Activated T-helper 9 cell treated with anti-CD3 and anti-CD28 coated beads, Interleukin-2, amount 50 U/mL, for 16 hours (primary cell): ENCODE measurements at places on chromosomes 3 and 15.

GRCh38 chr15:62145015-62145735, 19.9 kb downstream of the C2CD4B start:
- DNase-seq: no peak

GRCh38 chr15:66779331-66780009, 77.4 kb downstream of the SMAD6 start:
- no peak for DNase-seq

GRCh38 chr15:35089551-35089950, 4.5 kb upstream of the NANOGP8 start:
- DNase-seq: no peak

DNA sequence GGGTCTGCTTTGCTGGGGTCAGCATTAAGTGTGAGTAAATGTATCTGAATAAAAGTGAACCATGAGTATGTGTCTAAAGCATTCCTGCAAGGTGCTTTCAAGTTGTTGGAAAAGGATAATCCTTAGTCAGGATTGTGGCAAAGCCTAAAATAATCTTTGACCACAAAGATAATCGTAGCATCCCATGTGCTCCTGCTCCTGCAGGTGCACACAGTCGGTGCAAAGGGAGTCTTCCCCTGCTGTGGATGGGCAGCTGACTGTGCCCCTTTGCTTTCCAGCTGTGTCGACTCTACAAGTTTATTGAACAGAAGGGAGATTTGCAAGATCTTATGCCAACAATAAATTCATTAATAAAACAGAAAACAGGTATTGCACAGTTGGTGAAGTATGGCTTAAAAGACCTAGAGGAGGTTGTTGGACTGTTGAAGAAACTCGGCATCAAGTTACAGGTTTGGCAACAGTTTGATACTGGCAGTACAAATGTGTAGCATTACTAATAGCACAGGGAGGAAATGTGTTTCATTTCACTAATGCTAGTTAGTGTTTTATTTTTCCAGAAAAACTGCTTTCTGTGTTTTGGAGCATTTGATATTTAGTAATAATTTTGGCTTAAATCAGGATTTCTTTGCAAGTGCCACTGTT, 22.6 kb downstream of the SRP14 start:
- DNase-seq: no peak

- no peak for DNase-seq
These were observed 231.9 kb upstream of the DPPA4 start for GRCh38 chr3:109569135-109569846.

DNA sequence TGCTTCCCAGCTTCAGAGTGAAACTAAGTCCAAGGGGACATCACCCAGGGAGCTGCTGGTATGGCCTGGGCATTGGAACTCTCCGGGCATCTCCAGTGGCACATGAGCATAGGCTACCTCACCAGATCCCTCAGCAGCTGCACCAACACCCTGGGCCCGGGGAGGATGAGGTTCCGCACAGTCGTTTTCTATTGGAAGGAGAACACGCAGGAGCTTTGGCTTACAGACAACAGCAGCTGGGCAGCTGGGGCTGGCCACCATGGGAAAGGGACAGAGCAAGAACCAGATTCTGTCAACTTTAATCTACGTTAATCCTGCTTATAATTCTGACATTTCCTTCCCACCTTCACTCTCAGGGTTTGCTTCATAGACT, 65.5 kb downstream of the MYO1E start:
- no peak for DNase-seq

- DNase-seq: no peak
These were observed 403.9 kb downstream of the MECOM start for GRCh38 chr3:169259661-169260060.

DNA sequence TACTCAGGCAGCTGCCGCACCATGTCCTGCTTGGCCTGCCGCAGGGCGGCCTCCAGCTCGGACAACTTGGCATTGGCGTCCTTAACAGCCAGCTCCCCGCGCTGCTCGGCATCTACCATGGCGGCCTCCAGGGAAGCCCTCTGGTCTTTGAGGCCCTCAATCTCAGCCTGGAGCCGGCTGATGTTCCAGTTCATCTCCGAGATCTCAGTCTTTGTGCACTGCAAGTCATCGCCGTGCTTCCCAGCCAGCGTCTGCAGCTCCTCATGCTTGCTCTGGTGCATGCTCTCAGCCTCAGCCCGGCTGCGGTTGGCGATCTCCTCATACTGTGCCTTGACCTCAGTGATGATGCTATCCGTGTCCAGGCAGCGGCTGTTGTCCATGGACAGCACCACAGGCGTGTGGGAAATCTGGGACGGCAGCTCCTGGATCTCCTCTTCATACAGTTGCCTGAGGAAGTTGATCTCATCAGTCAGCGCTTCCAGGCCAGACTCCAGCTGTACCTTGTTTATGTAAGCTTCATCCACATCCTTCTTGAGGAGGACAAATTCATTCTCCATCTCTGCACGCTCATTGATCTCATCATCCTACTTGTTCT, 15.5 kb upstream of the PSTPIP1 start:
- DNase-seq: no peak

DNA sequence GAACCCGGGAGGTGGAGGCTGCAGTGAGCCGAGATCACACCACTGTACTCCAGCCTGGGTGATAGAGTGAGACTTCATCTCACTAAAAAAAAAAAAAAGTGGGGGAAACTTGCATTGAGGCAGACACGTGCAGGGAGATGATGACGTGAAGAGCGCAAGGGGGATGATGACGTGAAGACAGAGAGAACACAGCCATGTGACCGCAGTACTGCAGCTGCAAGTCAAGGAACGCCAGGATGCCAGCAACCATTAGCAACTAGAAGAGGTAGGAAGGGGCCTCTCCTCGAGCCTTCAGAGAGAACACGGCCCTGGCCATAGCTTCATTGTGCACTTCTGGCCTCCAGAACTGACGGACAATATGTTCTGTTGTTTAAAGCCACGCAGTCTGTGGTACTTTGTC, 28.3 kb downstream of the RFT1 start:
- DNase-seq: no peak

GRCh38 chr3:10423171-10423882, 82.1 kb downstream of the ATP2B2 start:
- no peak for DNase-seq

- DNase-seq: no peak
These were observed 43.9 kb upstream of the CLRN1 start for GRCh38 chr3:151016478-151016795.

- DNase-seq: no peak
These were observed 113.7 kb upstream of the PRTG start for GRCh38 chr15:55856506-55857164.

GRCh38 chr3:36501616-36502015, 121.3 kb downstream of the STAC start:
- DNase-seq: no peak

GRCh38 chr3:100577382-100578008, 31.9 kb upstream of the ADGRG7 start:
- DNase-seq: no peak

- no peak for DNase-seq
These were observed 3.1 kb upstream of the MECOM start for GRCh38 chr3:169666376-169667165.

DNA sequence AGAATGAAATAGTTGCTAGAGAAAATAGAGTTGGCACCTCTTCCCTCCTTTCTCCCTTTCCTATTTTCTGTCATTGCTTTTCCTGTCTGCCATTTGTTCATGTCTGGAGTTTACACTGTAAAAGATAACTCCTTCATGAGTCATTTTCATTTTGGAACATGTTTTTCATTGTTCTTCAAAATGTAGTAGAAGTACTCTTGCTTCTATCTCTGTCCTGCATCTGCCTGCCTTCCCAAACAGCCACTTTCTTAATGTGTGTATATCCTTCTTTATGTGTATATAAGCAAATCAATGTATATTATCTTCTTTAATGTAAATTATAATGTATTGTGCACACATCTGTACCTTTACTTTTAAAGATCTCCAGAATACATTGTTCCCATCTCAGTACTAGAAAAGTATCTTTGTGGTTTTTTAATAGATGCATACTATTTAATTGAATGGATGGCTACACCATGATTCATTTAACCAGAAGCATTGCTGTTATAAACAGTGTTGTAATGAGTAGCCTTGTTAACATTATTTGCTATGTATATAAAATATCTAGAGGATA, 41.1 kb downstream of the TSC22D2 start:
- DNase-seq: no peak

GRCh38 chr3:36305929-36306520, 74.3 kb upstream of the STAC start:
- no peak for DNase-seq

- DNase-seq: no peak
These were observed 486.8 kb upstream of the ALCAM start for GRCh38 chr3:104879919-104880318.
